ENCODE measurements at places on chromosomes 4 and X.

DNA sequence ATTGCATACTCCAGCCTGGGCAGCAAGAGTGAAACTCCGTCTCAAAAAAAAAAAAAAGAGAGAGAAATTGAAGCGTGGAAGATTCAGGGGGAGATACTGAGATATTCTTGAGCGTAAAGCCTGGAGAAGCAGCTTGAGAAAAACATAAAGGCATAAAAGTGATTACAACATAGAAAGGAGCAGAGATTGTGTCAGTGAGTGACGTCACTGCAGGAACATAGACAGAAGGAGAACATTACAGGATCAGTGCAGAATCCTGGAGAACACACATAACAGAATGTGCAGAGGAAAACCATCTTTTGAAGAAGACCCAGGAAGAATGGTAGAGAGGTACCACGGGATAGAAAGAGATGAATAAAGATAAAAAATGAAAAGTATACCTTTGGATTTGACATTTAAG, 147.0 kb downstream of the APBB2 start:
- DNase-seq: no peak

DNA sequence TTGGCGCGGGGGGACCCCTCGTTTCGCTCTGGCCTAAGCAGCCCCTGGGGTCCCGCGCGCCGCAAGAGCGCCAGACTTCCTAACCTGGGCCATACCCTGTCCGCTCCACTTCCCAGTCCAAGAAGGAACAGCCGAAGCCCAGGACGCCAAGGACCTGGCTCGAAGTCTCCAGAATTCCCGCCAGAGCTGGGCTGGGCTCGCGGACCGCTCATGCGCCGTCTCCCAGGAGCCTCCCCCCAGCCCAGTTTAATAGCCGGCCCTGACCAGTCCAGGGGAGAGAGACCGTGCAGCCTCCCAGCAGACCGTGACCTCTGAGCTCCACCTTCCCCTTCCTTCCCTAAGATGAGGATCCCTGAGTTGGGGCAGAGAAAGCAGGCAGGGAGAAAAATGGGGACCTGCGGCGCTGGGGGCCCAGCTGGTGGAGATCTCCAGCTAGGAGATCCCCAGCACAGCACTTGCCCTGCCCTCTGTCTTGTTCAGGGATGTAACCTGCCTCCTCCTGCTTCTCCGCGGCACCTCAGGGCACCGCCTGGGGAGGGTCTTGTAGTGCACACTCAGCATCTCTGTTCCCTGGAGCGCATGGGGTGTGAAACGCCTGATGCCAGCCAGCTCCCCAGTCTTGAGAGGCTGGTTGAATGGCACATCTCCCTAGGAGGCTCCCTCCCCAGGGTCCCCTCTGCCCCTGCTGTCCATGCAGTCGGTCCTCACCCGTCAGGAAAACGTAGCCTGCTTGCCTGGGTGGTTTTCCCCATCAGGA, 1.2 kb upstream of the LETM1 start:
- DNase-seq: no peak

- DNase-seq: no peak
These were observed 139.6 kb downstream of the AMMECR1 start for GRCh38 chrX:110178179-110178865.

DNA sequence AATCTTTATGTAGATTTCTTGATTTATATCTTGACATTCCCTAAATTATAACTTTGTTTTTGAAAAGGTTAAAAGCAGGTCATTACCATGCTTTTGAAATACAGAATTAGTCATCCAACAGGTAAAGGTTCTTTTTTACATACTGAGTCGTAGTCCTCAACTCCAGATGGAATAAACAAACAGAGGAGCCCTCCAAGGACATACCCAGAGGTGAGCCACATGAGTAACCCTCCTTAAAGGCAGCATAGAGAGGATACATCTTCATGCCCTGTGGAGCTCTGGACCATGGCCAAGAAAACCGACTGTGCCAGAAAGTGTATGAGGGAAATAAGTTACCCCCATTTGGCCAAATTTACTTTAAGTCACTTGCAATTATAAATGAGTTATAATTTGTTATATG, 95.3 kb upstream of the MCF2 start:
- no peak for DNase-seq

DNA sequence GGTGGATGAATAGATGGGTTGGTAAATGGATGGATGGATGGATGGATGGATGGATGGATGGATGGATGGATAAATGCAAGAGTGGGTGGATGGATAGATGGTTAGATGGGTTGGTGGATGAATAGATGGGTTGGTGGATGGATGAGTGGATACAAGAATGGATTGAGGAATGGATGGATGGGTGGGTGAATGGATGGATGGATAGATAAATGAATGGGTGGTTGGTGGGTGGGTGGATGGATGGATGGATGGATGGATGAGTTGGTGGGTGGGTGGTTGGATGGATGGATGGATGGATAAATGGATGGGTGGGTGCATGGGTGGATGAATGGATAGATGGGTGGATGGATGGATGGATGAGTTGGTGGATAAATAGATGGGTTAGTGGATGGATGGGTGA, 13.8 kb upstream of the CRLF2 start:
- DNase-seq: no peak

DNA sequence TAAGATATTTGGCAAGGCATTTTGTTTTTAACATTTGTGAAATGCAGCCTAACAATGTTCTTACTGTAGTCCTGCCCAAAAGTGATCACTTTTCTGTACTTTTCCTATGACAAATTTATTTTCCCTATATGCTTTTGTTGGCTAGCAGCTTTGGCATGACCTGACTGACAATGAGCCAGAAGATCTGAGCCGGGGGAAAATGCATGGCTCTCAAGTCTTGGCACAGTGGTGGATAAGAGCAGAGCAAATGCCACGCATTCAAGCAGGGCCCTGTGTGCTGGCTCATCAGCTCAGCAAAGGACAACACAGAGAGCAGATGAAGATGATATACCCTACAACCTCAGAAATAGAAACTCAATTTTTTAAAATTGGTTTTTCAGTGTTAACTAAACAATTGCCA, 187.3 kb downstream of the ANAPC10 start:
- no peak for DNase-seq

- DNase-seq: no peak
These were observed 44.3 kb downstream of the TBC1D9 start for GRCh38 chr4:140711910-140712309.

DNA sequence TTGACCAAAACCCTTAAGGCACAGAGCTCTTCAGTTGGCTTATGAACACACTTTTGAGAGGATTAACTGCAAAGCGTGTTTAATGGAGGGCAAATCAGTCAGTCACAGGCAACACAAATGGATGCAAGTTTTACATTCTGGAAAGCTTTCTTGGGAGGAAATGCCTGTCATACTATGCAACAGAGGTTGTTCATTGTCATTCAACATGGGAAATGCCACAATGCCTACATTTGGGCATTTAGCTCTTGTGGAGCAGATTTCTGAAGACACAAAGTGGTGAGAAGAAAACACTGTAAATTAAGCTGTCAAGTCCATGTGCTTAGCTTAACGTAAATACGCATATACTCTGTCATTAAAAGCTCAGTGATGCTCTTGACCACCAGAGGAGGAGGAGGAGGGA, 41.1 kb downstream of the CBLL2 start:
- DNase-seq: no peak

- DNase-seq: no peak
These were observed 91.4 kb downstream of the ANXA3 start for GRCh38 chr4:78642934-78643333.

DNA sequence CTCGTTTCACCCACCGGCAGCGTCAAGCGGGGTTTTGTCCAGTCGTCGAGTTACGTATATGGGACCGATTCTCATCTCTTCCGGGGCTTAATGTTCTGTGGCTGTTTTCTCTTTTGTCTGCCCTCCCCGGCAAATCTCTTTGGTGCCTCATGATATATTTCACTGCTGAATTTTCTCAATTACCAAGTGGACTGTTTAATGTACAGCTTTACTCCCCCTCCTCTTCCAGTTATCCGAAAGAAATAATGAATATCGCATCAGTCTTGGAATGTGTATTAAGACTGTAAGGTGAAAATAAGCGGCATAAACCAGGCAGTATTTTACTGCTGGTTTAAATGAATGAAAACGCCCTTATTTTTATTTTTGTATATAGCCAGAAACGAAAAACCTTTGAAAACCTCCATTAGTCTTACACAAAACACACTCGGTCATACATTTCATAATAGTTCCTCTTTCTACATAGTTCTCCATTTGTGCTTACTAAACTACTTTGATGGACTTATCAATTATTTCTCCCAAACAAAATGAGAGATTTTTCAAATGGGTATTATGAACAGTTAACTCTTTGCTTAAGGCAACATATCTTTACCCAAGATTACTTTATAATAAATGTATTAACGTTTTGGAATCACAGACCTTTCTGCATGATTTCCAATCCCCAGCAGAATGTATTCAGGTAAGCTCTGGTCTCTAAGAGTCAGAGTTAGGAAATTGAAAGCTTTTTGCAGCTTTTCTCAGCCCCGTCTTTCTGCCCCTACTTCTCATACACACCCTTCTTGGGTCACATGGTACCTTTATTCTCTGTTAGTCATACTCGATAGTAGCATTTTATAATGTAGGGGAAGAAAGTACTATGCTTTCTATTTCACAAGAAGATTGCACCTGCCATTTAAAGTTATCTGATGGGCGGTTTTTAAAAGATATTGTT, 979 bp downstream of the RP2 start:
- DNase-seq: no peak
